Stimulated activated CD4-positive, alpha-beta T cell treated with anti-CD3 and anti-CD28 coated beads, Interleukin-1b, Interleukin-23, amount 100 ng/mL, for 48 hours (primary cell): ENCODE measurements at places on chromosomes 13 and 19.

DNA sequence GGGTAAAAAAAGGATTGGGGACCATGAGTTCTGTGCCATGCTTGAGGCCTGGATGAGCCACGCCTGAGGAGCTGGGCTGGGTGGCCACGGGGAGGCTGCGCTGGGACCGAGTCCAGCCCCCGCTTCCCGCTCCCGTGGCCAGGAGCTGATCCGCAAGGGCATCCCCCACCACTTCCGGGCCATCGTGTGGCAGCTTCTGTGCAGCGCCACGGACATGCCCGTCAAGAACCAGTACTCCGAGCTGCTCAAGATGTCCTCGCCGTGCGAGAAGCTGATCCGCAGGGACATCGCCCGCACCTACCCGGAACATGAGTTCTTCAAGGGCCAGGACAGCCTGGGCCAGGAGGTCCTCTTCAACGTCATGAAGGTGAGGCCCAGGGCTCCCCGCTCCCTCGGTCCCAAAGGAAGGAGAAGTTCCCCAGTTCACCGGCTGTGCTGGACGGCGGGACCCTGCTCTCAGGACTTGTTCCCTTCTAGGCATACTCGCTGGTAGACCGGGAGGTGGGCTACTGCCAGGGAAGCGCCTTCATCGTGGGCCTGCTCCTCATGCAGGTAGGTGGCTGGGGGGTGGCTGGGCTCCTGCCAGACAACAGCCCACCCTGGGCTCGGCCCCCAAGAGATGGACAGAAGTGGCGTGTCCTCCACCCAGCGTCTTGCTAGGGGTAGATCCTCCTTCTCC is 18.9 kb downstream of the EVI5L start:
- no peak for DNase-seq

DNA sequence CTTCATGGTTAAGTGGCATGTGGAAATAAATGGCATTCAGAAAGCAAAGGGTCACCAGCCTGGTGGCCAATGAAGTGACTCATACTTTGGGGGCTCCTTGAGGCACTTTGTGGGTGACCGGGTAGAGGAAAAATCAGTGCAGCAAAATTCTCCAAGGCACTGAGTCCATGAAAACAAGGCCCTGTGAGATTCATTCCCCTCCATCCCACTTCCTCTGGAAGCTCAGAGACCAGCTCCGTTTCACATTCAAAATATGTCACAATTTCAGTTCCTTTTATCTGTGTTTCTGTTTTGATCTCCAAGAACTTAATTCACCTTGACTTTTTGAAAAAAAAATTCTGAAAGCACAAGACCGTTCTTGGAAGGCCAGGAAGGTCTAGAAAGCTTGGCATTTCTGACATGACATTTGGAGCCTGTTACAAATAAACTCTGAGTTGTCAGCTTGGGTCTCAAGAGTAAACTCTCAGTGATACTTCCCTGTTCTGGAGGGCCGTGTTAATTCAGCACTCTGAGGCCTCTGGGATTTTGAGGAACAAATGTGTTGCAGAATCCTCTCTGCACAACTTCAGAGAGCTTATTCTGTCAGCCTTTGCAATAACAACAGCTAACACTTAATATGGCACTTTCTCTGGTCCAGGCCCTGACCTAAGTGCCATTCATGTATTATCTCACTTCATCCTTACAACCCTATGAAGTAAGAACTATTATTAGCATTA is 6.8 kb downstream of the CYSLTR2 start:
- DNase-seq, result no peak

- no peak for DNase-seq
These were observed 11.7 kb downstream of the RFX2 start for GRCh38 chr19:6098574-6098973.

GRCh38 chr13:98599502-98600328 is 22.8 kb upstream of the STK24 start:
- no peak for DNase-seq

DNA sequence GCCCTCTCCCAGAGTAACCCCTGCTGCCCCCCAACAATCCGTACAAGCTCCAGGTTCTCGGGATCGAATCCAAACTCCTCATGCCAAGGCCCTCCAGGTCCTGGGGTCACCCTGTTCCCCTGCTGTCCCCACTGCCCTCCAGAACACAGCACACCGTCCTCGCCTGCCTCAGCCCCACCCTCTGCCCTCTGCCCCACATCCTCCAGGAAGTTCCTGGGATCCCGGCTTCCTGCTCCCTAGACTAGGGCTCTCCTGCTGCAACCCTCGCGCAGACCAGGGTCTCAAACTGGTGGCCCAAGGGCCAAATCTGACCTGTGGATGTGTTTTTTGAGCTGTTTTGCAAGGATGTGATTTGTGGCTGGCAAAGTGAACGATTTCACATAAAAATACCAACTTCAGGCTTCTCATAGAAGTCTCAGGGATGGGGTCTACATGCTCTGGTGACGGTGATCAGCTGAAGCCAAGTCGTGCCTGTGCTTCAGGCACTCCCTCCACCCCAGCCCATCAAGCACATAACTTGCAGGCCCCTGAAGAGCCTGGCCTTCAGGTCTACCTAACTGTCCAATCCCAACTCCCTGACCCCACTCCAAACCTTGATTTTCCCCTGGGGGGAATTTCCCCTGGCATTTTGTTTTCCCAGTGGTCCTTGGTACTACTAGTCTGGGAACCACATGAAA is 1.8 kb downstream of the RABAC1 start:
- DNase-seq, result no peak

GRCh38 chr13:105625691-105626090 is 909.8 kb downstream of the EFNB2 start:
- DNase-seq, result no peak

- no peak for DNase-seq
These were observed 124.5 kb downstream of the KDM4B start for GRCh38 chr19:5093297-5093928.

DNA sequence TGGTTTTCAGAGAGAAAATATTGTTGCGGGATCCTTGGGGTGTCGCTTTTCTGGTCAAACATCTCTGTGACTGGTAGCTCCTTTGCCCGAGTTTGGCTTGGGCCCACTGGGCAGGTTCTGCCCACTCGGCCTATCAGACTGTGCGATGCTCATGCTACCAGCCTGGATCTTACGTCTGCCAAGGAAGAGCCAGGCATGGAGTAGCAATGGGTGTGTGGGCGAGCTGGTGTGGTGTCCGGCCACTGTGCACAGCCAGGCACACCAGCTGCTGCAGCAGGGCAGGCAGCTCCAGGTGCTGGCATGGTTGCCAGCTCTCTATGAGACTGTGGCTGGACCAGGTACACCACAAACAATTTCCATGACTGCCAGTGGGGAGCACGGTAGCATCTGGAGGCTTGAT is 1351.8 kb upstream of the PCDH20 start:
- DNase-seq, result no peak

DNA sequence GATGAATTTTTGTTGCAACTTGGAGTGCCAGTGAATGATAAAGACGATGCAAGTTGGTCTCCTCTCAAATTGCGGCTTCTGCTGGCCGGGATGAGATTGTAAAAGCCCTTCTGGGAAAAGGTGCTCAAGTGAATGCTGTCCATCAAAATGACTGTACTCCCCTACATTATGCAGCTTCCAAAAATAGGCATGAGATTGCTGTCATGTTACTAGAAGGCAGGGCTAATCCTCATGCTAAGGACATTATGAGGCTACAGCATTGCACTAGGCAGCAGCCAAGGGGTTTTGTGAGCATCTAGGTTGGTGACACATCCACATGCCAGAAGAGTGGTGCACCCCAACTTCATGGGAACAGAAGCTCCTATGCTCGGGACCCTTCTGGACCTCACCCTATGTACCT is 22.2 kb upstream of the KLF5 start:
- DNase-seq, result no peak

GRCh38 chr13:65881561-65882155 is 1348.5 kb downstream of the PCDH9 start:
- DNase-seq, result no peak

DNA sequence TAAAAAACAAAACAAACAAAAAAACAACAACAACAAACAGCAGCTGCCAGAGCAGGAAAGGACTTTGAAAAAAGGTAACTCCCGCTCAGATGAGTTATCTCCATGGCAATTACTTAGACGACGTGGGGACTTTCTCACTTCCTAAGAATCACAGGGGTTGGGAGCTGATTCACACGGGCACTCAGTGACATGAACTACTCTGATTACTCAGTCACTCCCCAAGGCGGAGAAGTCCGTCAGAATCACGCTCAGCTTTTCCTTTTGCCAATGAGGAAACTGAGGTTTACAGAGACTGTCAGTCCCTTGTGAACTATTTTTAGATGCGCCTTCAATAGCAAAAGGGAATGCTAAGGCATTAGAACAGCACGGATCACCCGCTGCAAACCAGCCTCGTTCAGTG is 32.3 kb upstream of the MATK start:
- DNase-seq, result peak; percentile 67

- no peak for DNase-seq
These were observed 12.9 kb downstream of the OR7C2 start for GRCh38 chr19:14954071-14954655.

DNA sequence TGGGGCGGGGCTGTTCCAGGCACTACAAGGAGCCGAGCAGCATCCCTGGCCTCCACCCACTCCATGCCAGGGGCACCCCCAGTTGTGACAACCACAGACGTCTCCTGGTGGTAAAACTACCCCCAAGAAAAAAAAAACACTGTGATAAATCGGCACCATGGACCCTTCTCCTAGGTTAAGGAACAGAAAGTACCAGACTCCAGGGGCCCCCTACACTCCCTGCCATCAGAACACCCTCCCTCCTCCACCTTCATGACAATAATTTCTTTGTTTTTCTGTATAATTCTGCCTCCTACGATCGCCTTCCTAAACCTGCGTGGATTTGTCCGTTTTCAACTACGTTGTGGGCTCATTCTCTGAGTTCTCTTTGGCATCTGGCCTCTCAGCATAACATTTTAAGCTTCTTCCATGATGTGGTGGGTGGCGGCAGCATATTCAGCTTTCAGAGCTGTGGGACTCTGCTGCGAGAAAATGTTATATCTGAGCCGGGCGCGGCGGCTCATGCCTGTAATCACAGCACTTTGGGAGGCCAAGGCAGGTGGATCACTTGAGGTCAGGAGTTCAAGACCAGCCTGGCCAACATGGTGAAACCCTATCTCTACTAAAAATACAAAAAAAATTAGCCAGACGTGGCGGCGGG is 8.6 kb downstream of the TLE2 start:
- no peak for DNase-seq

- no peak for DNase-seq
These were observed 33.2 kb upstream of the TFDP1 start for GRCh38 chr13:113551081-113552000.

- DNase-seq, result no peak
These were observed 2.2 kb upstream of the PSMC4 start for GRCh38 chr19:39968789-39969188.

DNA sequence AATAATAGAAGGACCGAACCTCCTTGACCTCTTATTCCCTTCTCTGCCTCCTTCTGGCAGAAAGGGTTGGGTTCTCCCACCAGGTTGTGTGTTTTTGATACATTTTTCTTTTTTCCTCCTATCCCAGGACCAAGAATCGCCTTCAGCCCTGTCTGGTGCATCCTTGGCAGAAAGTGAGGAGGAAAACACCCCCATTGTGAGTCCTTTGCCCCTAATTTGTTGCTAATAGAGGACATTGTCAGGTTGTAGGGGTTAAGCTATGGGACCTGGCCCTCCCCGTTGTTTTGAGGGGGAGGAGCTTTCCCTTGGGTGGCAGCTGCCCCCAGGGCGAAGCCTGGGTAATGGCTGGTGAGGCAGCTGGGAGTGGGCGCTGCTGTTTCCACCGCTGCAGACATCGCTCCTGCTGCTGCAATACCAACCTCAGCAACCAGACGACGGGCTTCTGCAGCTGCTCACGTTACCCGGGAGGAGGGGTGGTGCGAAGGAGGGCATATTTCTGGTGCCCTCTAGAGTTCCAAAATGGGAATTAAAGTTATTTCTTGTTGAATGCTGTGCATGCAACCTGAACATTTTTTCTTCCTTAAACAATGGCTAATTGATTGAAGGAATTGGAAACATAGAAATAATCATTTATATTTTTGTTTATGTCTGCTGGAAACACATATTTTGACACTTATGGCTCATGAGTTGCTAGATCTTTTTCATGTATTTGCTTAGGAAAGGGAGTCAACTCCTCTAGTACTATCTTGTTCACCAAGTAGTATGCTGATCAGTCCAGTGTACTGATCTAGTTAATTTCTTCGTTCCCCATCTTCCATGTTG is 1.5 kb downstream of the ZMYM2 start:
- DNase-seq, result peak; percentile 92

DNA sequence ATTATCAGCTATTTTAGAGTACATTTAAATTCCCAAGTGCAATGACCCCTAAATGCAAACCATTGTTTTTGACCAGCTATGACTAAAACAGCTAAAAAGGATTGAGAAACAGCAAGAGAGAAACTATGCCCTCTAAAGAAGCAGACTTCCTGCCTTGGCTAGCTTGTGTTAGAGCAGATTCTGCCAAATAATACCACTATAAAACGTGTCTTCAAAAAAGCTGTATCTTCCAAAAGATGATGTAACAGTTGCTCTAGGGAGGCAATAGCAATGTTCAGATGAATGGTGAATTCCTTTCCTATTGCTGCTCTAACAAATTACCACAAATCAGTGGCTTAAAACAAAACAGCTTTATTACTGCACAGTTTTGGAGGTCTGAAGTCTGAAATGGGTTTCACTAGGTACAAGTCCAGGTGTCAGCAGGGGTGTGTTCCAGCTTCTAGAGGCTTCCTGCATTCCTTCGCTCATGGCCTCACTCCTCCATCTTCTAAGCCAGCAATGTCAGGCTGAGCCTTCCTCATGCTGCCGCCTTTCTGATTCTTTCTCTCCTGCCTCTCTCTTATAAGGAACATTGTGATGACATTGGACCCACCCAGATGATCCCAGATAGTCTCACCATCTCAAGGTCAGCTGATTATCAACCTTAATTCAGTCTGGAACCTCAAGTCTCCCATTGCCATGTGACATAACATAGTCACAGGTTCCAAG is 84.5 kb downstream of the LRRC63 start:
- DNase-seq, result no peak

DNA sequence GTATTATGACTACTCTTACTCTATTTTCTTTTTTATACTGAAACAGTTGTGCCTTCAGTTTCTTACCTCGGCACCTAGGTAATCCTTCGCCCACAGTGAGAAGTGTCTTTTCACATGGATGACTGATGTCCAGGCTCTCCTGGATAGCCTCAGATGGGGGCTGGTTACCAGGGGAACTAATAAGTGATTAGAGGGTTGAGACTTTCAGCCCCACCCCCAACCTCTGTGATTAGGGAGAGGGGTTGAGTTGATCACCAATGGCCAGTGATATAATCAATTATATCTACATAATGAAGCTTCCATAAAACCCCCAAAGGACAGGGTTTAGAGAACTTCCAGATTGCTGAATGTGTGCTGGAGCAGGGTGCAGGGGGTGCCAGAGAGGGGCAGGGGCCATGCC is 43.0 kb upstream of the GPR183 start:
- DNase-seq, result no peak
